ENCODE measurements at places on chromosomes 16 and 17.
A peak's percentile ranks its signal among the peaks of the same experiment; 100 is the strongest.

DNA sequence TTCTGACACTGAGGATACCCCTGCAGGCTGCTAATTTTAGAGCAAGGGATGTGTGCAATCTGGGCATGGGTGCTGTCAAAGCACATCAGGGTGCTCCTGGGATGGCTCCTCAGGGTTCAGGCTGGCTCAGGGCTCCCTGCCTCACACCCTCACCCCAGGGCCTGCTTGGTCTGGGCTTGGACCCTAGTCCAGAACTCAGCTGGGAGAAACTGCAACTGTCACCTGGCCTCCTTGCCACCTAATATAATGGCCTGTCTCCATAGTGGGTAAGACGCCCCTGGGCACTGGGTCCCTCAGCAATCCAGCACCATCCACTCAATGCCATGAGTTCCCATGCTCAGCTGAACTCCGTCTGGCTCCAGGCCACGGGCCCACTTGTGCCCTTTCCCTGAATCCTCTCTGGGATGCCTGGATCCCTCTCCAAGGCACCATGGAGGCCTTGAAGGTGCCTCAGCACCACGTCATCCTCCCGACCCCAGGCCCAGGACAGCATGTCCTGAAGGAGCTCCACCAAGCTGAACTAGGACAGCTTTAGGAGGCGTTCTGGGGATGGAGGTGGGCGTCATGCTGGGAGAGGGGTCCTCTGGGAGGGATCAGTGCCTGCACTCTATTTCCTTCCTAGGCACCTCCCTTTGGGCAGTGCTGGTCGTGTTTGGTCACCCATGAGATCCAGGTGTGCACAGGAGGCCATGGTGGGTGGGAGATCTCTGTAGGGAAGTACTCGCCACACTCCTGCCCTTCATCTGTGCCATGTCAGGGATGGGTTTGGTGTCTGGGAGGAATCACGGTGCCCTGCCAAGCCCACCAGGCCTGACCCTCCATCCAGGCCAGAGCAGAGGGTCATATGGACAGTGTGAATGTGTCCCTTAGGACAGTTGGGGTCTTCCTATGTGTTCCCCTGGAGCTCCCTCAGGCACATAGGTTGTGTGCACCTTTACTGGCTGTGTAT lies 1688.4 kb downstream of the TP53TG3F start:
- DNase-seq, result no peak

DNA sequence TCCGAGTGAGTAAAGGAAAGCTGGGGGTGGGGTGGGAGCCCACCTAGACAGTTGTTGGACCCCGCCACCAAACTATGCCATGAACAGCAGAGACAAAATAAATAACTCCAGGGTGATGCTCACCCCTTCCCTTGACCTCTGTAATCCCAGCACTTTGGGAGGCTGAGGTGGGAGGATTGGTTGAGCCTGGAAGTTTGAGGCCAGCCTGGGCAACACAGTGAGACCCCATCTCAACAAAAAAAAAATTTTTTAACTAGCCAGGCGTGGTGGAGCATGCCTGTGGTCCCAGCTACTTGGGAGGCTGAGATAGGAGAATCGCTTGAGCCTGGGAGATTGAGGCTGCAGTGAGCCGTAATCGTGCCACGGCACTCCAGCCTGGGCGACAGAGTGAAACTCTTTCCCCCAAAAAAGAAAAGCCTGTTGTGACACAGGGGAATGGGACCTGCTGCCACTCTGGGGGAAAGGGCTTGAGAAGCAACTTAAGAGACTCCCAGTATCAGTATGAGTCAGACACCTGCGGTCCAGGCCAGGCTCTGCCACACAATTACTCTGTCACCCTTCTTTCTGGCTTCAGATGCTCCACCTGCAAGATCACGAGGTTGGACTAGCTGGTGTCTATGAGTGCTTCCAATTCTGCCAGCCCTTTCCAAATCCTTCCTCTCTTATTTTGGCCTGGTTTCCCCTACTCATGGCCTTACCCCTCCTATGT lies 5.0 kb downstream of the SGCA start:
- peak; percentile 50 for DNase-seq

GRCh38 chr17:80995131-80995530 lies 3.5 kb downstream of the CHMP6 start:
- DNase-seq, result no peak

DNA sequence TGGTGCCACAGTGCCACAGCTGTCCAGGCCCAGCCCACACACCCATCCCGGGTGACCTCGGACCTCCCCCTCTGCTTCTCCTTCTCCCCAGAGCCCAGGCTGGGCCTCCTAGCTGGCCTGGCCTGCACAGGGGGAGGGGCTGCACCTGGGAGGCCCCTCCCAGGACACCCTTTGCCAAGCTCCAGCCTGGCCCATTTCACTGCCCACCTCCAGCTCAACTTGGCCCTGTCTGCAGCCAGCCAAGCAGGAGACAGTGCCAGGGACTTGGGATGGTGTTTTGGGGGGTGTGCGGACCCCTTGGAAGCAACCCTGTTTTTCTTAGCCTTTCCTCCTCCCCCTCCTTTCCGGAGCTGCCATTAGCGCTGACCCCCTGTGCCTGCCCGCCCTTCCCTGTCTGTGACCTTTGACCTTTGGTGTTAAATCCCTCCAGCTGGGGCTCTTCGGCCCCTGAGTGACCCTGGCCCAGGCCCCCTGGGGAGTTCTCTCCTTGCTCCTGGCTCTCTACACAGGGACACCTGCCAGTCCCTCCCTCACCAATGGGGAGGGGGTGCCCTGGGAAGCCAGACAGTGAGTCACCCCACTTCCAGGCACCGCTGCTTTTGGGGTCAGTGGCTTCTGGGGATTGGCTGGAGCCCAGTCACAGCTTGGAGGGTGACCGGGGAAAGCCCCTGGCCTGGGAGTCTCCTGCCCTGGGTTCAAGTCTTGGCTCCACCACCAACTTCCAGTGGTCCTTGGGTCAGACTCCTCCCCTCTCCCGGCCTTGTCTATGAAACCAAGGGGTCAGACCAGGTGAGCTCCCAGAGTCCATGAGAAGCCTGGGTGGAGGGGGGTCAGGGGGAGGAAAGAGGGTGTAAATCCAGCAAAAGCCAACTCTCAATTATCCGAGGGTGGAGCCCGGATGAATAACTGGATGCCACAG lies 1.9 kb downstream of the GLIS2 start:
- no peak for DNase-seq

- DNase-seq, result no peak
Observed at GRCh38 chr16:27722207-27722606, 172.3 kb downstream of the KATNIP start.

DNA sequence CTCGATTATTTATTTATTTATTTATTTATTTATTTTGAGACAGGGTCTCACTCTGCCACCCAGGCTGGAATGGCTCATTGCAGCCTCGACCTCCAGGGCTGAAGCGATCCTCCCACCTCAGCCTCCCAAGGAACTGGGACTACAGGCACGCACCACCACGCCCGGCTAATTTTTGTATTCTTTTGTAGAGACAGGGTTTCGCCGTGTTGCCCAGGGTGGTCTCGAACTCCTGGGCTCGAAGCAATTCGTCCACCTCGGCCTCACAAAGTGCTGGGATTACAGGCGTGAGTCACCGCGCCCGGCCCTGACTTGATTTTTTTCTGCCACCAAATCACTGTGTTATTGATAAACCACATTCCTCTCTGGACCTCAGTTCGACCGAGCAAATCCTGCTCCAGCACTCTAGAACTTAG lies 758 bp upstream of the RPL23A start:
- no peak for DNase-seq

- DNase-seq, result no peak
Observed at GRCh38 chr16:14186795-14187221, 115.7 kb downstream of the MRTFB start.

DNA sequence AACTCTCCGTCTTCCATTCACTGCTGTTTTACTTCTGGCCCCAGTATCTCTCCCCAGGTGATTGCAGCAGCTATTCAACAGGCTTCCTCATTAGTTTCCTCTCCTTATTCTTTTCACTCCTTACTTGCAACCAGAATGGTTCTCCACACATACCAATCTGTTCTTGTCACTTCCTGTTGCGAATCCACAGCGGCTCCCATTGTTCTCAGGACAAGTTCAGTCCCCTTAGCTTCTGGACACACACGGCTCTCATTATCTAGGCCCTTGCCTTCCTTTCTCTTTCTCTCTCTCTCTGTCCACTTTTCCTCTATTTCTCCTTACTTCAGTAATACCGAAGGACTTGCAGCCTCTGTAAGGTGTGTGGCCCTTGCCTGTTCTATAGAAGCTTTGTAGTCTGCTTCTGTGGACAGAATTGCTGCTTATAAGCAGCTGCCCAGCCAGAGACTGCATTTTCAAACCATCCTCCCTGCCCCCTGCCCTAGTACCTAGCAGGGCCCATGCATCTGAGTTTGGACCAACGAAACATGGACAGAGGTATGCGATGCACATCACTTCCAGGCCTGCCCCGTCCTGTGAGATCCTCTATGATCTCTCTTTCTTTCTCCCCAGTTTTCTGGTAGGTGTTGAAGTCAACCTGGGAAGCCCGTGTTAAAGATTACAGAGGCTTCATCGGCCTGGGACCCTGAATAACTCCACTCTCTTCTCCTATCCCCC lies 45.7 kb downstream of the VAT1L start:
- DNase-seq, result peak; percentile 92

DNA sequence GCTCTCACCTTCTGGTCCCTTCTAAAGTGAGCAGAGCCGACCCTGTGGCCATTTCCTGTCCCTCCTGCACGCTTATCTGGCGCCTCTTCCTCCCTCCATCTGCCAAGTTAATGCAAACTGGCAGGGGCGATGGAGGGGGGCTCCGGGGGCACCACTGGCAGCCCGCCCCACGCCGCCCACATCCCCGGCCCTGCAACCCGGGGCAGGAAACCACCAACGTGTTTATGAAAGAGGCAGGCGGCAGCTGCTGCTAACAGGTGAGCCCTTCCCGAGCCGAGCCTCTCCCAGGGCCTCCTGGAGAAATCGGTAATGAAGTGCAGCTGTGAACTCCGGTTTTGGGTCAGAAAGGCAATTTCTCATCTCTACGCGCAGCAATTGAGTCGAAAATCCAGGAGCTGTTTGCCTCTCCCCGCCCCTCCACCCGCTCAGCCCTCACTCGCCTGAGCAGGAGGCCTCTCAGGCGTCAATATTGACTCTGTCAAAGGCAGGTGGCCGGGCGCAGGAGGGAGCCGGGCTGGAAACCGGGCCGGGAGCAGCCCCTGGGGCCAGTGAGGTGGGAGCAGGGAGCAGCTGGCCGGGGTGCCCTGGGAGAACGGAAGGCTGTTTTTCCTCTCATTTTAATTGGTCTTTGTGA lies 164.4 kb upstream of the GSE1 start:
- no peak for DNase-seq

- no peak for DNase-seq
Observed at GRCh38 chr17:67449845-67450755, 73.0 kb downstream of the PITPNC1 start.

GRCh38 chr17:50498021-50498874 lies 10.0 kb upstream of the MYCBPAP start:
- no peak for DNase-seq

DNA sequence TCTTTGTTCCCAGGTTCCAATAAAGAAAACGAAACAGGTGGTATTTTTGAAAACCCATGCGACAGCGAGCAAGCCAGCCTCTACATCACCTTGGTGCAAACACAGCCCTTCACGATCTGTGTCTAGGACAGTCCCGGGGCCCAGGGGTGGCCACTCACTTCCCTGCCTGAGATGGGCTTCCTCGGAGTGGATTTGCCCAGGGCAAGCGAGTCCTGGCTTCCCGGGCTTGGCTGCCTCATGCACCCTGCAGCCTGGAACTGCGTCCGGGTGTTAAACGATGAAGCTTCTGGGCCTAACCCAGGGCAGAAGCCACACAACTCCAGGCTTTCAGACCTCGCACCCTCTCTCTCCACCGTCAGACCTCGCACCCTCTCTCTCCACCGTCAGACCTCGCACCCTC lies 66.0 kb downstream of the RPH3AL start:
- no peak for DNase-seq

DNA sequence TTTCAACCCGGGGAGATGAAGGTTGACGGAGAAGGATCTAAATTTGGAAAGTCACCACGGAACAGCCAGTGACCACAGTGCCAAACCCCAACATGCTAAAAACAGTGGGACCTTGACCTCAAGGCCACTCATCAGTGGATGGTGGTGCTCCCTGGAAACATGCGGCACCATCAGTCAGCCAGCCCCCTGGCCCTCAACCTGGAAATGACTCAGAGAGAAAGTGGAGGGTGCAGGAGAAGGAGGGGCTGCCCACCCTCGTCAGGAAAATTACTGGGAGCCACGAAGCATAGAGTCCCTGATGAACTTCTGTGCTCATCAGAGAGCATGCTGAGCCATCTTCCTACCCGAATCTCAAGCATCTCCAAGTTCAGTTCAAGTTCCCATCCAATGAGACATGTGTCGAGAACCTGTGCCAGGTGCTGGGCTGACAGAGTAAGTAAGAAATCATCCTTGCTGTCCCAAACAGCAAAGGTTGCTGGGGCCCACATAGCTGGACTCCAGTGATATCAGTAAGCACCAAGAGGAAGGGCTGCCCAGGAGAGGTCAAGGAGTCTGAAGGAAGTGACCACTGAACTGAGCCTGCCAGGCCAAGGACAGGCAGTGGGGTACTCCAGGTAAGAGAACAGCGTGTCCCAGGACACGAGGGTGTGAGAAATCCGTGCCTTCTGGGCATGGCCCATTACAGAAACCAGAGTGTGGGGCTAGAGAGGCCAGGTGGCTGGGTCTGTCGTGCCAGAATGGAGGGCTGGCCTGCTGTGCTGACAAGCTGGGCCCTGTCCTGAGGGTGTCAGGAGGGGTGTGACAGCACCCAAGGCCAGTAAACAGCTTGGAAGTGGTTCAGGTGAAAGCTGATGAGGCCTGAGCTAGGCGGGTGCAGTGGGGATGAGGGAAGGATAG lies 5.2 kb downstream of the PECAM1 start:
- DNase-seq, result peak; percentile 99

DNA sequence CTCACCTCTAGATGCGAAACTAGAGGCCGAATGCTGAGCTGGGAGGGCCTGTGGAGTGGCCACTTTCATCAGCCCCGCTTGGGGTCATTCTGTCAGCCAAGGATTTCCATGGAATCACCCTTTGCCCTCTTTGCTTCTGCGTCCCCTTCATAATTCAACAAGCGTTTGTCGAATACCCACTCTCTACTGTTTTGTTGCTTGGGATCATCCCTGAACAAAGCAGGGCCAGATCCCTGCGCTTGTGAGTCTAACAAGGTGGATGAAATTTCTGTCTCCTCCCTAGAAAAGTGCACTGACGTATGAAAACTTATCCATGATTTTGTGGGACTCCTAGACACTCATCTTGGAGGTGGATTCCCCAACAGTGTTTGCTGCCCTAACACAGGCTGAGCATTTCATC lies 3.3 kb upstream of the SLC12A3 start:
- no peak for DNase-seq

DNA sequence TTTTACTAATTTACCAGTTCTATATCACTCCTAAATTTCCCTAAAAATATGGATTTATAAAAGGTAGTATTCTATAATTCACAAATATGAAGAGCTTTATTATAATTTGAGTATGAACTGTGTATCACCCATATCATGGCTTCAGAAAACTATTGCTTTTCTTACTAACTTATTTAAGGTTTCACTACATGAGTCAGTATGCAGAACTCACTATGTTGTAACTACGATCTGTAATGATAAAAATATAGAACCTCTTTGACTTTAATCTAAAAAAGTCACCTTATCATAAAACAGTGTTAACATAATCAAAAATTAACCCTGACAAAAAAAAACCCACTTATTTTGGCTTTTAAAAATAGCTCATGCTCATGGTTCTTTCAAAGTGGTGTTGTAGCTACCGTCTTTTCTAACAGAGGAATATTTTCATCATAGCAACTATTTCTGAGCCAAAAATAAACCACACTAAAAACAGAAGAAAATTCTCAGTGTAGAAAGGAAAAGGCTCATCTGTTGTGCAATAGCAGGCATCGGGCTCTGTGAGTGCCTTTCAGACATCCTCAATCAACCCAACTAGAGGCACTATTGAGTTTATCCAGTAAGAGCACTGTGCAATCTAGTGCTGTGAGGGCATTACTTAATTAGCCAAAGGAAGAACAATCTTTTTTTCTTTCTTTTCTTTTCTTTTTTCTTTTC lies 42.1 kb downstream of the ITGAM start:
- peak; percentile 35 for DNase-seq

GRCh38 chr17:38873640-38874380 lies 4.0 kb downstream of the LASP1 start:
- DNase-seq, result no peak
